ENCODE measurements at places on chromosomes 12 and 14.

DNA sequence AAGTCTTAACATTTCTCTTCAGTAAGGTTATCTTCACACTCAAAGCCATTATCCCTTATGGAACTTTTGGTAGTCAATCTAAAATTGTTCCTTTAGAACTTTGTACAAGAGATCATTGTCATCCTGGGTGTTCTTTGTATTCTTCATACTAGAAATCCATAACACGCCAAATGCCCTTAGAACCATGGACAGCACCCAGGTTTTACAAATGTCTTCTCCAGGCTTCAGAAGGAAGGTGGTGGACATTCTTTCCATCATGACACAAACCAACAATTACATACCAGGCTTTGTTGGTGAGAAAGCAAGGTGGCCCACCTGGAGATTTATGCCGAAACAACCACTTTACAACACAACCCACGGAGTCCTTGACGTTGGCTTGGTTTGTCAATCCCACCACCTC lies 365.6 kb upstream of the TBX3 start:
- DNase-seq, result peak; percentile 12

DNA sequence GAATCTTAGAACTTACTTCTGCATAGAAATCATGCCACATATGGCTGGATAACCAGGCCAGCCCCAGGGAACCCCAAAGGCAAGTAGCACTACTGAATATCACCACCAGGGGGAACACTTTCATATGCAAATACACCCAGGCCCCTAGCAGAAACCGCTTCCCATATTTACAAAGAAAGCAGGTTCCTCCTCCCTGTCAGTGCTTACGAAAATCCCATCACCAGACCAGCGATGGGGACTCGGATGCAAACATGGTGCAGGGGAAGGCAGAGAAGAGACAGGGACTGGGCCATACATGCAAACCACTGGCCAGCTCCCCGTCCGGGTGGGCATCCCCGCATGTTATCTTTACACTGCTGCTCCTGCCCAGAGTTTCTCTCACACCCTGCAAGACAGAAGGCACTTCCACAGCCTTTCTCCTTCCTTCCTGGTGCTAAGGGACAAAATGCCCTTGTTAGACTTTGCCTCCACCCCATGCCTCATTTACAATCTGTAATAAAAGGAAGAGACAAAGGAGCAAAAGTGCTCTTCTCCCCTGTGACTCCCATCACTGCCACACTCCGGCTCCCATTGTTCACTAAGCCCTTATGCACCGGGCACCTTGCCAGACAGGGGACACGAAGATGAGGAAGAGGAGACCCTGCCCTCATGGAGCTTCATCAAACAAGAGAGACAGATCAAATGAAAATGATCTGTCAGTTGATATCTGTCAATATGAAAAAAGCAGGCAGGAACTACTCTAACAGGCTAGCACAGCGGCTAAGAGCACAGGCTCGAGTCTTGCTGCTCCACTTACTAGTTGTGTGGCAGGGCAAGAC lies 62.3 kb downstream of the PTPN21 start:
- DNase-seq, result peak; percentile 85

- DNase-seq, result no peak
These were observed 23.4 kb downstream of the ASPG start for GRCh38 chr14:104108570-104109541.

- no peak for DNase-seq
These were observed 8.3 kb downstream of the TRAF3 start for GRCh38 chr14:102785595-102785963.
